Kidney epithelial cell (primary cell): ENCODE measurements at places on chromosomes 7 and 10.

DNA sequence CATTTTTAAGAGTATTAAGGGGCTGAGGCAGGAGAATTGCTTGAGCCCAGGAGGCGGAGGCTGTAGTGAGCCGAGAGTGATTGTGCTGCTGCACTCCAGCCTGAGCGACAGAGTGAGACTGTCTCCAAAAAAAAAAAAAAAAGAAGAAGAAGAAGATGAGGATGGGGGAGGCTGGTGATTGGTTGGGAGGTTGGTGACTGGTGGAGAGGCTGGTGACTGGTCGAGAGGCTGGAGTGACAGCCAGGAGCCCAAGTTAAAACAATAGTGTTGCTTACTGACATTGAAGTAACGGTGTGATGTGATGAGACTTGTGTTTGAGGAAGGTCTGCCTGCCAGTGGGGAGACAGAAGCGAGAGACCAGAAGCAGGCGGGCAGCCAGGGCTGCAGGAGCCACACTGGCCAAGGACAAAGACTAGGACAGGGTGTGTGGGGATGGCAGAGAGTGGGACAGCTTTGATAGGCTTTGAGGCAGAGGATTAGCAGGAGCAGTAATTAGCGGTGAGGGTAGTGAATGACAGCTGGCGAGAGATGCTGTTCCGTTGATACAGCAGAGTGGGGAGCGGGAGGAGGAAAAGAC, 4.9 kb downstream of the SRRT start:
- DNase-seq: no peak

DNA sequence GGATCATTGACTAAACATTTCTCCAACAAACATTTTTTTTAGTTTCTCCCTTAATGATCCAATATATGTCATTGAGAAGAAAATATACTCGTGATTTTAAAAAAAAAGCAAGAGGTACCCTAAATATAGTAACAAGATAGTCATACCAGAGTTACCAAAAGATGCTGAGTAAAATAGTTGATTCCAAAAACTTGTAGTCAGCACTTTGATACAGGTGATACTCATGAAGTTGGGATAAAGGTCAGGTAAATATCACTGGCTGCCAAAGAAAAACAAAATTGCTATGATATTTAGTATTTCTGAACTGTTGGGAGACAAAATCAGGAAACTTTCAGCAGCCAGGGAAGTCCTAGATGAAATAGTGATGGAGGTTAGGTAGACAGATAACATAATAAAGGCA, 225.3 kb downstream of the DYNC1I1 start:
- no peak for DNase-seq

DNA sequence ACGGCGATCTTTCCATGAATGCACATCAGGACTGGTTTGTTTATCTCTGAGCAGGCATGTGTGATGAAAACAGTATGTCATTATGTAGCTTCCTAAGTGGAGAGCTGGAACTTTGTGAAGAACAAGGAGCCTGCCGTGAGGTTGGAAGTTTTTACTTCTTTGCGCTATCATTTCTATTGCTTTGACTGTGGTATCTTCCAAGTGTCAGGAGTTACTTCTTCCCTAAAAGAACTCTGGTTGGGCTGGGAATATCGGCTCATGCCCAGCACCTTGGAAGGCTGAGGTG, 167.4 kb upstream of the AHR start:
- DNase-seq: no peak

GRCh38 chr10:13660551-13660920, 73.8 kb downstream of the PRPF18 start:
- no peak for DNase-seq
